ENCODE measurements at places on chromosomes 5 and 9.

DNA sequence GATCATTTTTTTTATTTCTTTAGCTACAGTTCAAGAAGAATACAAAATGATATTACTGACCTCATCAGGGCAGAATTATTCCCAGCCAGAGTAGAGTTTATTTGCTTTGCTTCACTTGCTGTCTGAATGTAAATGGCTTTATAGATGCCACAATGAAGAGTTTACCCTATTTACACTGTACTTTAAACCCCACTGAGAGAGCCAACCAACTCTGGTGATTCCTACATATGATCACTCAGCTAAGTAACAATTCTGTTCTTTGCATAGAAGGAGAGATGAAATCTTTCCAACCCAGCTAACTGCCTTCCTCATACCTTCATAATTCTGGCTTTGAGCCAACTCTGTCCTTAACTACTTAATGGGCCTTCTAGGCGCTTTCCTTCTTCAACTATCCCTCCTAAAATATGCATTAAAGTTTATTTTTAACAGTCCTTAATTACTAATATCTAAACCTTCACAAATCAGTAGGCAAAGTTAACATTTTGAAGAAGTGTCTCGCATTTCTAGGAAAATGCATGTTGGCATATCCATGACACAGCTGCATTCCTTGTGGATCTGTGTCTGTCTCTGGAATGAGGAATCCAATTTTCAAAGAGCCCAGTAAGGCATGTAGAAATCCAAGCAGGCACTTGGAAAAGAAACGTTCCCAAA is 284.8 kb upstream of the GRAMD2B start:
- no peak for DNase-seq

- DNase-seq, result no peak
Measured at GRCh38 chr9:91935066-91935749, 14.8 kb downstream of the ROR2 start.

GRCh38 chr9:134177624-134178393 is 13.4 kb upstream of the RNU6ATAC start:
- DNase-seq, result no peak

DNA sequence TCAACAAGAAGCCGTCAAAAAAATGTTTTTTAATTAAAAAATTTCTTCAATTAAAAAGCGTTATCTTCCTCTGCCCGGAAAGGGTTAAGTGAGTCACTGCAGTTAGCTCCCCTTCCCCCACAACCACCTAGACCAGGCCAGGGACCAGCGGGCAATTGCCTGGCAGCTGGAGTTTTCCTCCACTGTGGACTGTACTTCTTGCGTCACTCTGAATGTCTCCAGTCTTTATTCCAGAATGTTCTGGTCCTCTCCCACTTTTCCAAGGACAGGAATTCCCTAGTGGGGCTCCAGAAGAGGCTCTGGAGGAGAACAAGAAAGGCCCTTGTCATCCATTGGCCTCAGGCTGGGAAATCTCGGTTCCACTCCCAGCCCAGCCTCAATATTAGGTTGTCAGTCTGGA is 114.0 kb downstream of the C9orf50 start:
- no peak for DNase-seq

GRCh38 chr5:87132696-87133095 is 135.0 kb upstream of the RASA1 start:
- no peak for DNase-seq

DNA sequence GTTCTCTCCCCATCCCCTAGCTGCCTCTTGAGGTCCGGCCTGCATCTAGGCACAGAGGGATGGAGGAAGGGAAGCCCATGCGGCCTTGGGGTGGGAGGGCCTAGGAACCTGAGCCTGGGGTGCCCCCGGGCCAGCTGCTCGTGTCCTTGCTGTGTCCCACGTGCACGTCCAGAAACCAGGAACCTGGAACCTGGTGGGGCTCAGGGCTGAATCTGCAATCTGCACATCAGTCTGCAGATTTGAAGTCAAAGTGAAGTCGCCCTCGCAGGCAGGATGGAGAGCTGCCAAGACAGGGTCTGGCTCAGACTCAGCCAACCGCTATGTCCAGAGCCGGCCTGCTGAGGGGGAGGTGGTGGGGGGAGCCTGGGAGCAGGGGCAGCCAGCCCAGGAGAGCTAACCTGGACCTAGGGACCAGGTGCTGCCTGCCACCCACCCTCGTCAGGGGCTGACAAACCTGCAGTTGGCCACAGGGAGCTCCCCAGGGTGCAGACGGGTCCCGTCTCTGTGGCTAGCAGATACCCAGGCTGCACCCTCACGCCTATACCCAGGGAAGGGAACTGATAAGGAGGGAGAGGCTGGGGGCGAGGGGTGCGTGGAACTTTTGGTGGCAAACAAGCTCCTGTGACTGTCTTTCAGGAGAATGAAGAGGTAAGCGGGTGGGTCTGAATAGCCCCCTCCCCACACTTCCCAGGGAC is 103.5 kb upstream of the SIMC1 start:
- no peak for DNase-seq

- no peak for DNase-seq
Measured at GRCh38 chr5:150789943-150790611, 11.5 kb downstream of the SMIM3 start.

- no peak for DNase-seq
Measured at GRCh38 chr5:132492386-132493125, 2.0 kb upstream of the IRF1 start.

DNA sequence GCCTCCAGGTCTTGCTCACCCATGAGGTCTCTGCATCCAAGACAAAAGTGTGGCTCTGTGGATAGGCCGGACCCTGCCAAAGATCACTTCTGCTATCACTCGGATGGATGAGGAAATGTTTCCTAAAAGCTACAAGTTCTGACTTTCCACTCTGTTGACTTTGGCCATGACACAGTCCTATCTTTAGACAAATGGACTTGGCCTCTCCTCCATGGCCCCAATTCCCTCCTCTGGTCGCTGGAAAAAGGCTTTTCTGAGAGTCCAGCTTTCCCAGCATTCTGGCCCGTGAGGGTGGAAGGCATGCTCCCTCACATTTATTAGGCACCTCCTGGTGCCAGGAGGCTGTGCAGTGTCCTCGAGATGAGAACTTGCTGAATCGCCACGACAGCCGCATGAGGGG is 83.1 kb downstream of the COL27A1 start:
- DNase-seq, result no peak

DNA sequence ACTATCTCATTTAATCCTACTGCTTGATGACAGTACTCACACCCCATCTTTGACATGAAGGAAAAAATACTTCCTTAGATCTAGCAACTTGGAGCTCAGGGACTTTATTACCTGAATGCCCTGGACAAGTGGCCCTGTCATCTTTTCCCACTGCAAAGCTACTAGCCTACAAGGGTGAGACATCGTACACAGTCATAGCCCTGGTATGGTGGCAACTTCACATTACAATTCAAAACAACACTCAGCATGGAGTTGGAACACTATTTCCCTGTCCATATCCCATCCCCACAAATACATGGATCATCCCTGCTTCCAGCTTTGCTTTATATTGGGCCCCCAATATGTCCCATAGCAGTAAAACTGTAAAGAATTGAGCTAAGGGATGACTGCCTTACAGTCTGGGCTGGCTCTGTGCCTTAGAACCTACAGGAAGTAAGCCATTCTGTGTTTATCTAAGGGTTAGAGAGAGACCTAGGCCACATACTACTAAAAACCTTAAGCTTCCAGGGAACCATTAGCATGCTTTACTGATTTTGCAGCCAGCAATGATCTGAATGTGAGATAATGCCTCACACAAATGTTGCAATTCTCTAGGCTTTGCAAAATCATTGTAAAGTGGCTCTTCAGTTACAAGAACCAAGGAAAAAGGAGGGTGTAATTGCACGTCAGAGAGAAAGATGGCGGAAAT is 55.9 kb downstream of the OTULIN start:
- DNase-seq, result no peak

DNA sequence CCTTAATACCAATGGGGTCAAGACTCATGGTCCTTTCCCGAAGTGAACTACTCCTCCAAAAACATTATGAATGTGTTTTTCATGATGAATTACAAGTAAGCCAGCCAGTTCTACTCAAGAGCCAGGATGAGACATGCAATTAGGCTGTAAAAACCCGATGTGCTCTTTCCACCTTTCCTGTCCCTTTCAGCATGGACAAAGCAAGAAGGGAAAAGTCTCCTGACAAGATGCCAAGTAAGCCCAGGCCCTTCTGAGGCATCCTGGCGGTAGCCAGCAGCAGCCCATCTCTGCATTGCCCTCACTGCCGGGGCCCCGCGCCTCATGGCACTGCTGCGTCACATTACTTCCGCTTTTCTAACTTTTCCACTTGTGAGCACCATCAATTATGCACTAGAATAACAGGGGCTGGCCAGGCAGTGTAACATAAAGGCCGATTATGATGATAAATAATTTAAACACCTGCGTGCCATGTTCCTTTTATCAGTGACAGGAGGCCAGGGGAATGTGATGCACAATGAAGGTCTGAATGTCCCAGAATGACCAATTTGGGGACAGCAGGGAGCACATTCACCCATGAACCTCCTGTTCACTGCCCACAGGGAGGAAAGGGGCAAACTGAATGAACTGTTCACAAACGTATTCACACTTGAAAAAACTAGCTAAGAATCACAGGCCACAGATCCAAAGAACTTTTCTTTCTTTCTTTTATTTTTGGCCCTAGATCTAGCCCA is 37.4 kb downstream of the EFNA5 start:
- DNase-seq, result no peak

DNA sequence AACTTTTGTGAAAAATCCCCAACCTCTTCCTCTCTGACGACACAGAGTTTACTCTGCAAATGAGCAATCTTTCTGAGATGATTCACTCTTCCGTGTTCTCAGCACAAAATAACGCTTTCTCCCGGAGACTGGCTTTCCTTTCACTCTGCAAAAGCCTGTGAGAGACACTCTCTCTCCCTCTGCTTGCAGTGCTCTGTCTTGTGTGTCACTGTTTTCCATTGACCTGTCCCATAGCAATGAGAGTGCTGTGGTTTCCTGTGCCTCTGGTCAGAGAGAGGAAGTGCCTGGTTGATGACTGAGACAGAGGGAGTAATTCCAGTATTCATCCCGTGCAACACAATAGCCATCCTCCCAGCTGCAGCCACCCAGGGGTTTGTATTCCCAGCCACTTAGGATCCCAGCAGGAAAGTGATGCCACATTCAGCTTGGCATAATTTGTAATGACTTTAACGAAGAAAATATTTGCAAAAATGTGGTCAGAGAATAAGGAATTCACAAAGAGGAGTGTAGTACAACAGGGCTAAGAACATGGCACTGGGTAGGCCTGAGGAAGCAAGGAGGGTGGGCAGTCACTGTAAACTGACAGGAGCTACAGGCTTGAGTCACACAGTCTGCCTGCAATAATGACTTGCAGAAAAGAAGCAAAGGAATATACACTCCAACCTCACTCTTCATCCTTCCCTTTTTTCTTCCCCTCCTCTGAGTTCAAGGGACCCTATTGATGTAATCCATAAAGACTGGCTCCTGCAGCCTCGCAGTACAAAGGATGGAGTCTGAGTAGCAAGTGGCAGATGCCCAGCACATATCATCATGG is 463.5 kb upstream of the RGMB start:
- no peak for DNase-seq
